ENCODE measurements at places on chromosomes 7 and 10.

GRCh38 chr10:11150879-11151415, 133.3 kb downstream of the CELF2 start:
- DNase-seq, result no peak

- DNase-seq, result no peak
These were observed 9.5 kb downstream of the VTI1A start for GRCh38 chr10:112456533-112456932.

DNA sequence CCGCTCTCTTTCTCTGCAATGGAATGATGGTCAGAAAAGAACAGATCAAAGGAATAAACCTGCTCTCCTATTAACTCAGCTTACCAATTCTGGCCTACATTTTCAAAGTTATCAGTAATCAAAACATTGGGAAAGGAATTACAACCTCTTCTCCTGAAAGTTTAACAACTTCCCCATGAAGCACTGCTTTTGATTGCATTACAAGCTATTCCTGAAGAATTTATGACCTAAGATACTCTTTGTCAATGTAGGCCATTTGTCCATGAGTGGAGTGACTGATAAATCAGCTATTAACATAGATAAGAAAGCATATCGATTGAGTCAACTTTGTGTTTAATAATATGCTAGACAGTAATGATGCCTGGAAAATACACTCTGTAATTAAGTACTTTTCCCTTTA, 271.7 kb upstream of the C7orf33 start:
- no peak for DNase-seq

DNA sequence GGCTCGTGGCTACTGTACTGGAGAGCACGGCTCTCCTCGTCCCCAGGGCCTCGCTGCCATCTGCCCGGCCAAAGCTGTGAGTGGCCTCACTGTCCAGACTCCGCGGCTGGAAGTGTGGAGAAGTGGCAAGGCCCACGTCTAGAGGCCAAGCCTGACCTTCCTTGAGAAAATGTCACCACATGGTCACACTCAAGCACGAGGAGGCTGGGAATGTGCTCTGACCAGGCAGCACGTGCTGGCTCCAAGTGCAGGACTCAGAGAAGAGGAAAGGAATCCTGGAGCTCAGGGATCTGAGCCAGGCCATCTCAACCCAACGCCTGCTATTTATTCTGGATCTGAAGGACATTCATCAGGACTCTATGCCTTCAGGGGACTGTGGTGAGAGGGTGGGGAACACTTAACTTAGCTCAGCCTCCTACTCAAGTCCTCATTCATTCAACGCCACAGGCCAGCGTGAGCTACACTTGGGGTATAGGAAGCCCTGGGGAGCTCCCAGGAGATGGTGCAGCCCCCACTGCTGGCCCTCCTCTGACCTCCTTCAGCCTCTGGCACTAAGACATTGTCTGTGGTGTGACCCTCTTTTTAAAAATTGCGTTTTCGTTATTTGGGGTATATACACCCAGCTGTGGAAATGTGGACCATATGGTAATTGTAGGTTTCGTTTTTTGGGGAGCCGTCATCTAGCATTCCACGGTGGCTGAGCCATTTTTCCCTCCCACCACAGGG, 29.0 kb downstream of the EN2 start:
- DNase-seq, result no peak

DNA sequence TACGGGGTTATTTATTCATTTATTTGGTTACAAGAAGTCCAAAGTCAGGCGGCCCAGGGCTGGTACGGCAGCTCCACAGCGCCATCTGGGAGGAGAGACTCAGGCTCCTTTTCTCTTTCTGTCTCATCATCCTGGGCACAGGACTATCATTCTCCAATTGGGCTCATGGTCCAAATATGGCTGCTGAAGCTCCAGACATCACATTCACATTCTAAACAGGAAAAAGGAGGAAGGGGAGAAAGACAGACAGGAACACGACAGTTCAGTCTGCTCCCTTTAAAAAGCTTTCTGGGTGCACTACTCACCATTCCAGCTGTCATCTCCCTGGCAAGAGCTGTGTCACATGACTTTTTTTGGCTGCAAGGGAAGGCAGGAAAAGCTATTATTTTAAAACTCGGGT, 74.4 kb upstream of the PDZD8 start:
- no peak for DNase-seq

GRCh38 chr10:22156750-22157149, 61.1 kb downstream of the EBLN1 start:
- DNase-seq, result no peak

GRCh38 chr7:146636581-146636980, 520.0 kb downstream of the CNTNAP2 start:
- DNase-seq, result no peak

DNA sequence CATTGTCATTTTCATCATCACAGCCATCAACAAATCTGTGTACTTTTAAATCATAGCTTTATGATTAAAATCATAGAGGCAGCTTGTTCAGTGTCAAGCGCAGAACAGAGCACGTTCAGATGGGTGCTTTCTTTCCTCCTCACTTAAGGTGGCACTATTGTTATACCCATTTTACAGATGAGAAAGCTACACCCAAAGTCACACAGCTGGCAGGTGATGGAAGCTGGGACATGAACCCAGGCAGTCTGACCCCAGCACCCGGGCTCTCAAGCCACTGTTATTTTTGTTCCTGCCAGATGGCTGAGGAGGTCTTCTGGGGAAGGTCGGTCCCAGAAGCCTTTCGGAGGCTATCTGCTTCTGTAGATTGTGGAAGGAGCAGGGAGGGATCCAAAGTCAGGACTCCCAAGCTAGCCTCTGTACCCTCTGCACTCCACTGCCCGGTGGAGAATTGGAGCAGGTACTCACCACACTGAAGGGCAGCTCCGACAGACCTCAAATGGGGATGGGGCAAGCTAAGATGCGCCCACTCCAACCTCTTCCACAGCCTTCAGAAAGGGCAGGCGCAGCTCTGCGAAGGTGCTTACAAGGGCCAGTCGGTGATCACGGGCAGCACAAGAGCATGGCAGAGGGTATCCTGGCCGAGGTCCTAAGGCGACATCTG, 610 bp downstream of the AVPI1 start:
- DNase-seq, result no peak

DNA sequence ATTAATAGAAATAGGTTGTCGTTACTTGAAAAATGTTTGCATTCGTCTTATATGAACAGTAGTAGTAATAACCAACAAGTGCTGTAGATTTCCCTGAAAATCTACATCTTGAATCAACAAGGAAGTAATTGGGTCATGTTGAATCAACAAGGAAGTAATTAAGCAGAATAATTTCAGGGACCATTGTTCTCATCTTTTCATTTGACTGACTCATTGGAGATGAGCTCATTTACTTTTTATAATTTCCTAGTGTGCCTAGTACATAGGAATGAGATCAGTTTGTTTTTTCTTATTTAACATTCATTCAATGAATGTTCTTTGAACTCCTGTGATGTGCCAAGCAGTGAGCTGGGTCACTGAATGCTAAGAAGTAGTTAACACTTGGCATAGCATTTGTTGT, 8.2 kb downstream of the CLDN12 start:
- no peak for DNase-seq

DNA sequence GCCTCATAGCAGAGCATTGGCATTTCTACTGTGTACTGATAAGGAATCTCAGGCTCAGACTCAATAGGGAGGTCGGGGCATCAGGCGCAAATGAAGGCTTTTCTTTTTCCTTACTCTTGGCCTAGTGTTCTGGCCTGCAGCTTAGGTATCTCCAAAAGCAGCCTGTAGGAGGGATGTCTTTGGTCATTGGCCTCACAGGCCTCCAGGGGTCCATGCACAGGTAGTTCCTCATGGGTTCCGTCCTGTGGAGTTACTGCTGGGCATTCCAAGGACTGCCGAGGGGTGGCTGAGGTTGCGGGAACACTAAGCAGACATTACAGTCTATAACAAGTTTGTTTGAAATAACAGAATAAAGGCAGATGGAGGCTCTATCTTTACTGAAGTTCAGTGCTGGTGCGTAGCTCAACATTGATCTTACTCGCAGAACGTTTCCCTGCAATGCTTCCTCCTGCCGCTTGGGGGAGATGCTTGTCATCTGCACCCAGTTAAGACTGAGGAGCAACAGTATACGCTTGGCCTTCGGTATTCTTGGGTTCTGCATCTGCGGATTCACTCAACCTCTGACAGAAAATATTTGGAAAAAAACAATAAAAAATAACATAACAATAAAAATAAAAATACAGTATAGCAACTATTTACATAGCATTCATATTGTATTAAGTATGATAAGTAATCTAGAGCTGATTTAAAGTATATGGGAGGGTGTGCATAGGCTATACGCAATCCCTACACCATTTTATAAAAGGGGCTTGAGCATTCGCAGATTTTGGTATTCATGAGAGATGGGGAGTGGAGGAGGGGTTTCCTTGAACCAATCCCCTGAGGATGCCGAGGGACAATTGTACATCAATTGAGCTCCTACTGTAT, 58.9 kb downstream of the SH2D4B start:
- DNase-seq, result peak; percentile 48

GRCh38 chr7:1175967-1176851, 16.2 kb upstream of the ZFAND2A start:
- no peak for DNase-seq

GRCh38 chr10:131971591-131971990, 10.1 kb downstream of the BNIP3 start:
- DNase-seq, result no peak

GRCh38 chr10:92829786-92830377, 18.4 kb upstream of the EXOC6 start:
- no peak for DNase-seq

GRCh38 chr7:143280160-143280559, 4.6 kb upstream of the TMEM139 start:
- no peak for DNase-seq

- no peak for DNase-seq
These were observed 268.0 kb downstream of the FRMD4A start for GRCh38 chr10:14062528-14063260.

DNA sequence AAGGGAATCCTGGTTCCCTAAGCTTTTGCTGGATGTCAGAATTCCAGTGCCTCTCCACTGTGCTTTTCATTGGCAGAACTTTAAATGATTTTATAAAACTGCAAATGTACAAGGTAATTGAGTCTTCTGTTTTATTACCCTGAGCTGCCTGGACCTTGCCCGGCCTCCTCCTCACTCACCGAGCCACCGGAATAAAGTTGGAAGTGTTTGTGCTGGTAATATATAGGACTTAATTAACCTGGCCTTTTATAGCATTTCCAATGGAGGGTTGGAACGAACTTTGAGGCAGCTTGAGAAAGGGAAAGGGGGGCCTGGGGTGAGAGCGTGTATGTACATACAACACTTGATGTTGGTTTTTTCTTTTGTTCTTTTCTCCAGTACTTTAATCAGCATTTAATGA, 43.4 kb downstream of the ZNF503 start:
- no peak for DNase-seq

DNA sequence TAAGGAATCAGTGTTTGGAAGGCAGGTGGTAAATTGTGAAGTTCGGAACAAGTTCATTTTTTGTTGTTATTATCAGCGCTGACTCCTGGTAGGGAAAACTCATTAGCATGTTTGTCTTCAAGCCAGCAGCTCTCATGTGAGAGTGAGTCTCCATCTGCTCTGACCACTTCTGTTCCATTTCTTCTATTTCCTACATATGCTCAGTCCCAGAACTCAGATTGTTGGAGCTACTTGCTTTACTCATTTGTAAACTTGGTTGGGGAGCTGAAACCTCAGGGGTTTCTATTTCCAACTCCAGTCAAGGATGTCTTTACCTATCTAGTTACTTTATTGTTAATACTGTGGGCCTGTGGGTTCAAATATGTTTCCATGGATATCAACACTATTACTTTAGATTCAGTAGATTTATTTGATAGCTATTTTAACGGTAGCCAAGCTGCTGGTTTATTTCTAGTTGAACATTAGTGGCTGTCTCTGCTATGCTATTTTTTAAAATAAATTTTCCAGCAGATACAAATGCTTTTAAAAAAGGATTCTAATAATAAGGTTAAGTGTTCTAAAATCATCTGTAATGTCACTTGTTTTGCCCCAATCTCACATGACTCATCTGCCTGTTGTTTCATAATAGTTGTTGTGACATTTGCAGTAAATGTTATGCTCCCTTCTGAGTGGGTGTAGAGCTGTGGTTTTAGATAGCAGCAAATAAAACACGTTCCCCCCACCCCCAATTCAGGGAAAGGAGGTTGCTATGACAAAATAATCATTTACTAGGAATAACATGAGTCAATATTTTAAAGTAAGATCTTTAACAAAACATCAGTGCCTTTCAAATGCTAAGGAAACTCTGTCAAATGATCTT, 143.3 kb downstream of the HDAC9 start:
- no peak for DNase-seq

- no peak for DNase-seq
These were observed 403.1 kb upstream of the C7orf33 start for GRCh38 chr7:148187471-148187870.

DNA sequence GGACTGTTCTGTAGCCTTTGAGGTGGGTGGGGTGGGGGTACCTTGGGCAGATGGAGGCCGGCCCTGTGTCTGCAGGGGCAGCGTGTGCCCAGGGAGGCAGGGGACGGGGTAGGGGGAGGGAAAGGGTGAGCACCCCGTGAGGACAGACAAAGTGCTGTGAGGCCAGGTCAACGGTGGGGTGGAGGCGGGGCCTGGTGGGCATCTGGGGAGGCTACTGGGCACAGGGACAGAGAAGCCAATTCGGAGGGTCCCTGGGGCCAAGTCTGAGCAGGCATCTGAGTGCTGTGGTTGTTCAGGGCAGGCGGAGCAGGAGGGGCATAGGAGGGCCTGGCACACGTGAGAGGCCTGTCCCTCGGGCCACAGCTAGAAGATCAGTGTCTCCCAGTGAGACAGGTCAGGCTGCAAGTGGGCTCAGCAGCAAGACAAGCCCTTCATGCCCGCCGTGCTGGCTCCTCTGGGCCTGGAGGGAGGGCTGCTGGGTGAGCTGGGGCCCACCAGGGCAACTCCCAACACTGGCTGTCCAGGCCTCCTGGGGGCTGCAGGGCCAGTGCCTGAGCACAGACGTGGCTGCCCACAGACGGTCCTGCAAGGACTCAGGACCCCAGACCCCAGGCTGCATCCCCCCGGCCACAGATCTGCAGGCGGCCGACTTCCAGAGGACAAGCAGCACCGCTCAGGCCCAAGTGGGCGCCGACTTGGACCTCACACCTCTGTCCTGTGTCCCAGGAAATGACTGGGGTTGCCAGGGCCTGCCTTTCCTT, 26.4 kb upstream of the KNDC1 start:
- DNase-seq, result no peak
